ENCODE measurements at places on chromosomes 2 and 18. TPM values are rescaled to one million over a fixed set of nuclear protein-coding genes. Genes with fewer than 3 reads are reported as not detected.

DNA sequence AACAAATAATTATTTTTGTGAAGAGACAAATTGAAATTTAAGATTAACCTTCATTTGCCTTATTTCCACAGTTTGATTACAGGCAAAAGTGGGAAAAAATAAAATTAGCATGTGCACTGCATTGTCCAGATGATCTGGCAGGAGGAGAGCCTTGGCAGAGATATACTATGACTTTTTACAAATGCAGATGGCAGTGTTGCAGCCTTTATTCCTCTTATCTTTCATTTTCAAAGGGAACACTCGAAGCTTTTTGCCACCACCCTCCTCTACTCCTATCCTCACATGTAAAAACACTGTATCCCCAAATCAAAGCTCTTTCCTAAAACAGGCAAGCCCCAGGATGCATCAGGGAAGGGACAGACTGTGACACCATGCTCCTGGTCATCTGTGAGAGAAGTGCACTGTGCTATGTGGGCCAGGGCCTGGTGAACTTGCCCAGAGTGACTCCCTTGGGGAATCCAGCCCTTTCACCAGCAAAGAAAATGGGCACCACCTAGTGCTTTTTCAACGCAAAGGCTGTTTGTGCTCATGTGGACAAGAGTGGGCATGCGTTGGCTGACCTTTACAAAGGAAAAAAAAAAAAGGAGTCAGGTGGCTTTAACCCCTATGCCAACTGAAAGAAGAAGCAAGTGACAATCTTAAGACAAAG, 74.7 kb upstream of the ETAA1 start:
- peak; percentile 76 for DNase-seq

DNA sequence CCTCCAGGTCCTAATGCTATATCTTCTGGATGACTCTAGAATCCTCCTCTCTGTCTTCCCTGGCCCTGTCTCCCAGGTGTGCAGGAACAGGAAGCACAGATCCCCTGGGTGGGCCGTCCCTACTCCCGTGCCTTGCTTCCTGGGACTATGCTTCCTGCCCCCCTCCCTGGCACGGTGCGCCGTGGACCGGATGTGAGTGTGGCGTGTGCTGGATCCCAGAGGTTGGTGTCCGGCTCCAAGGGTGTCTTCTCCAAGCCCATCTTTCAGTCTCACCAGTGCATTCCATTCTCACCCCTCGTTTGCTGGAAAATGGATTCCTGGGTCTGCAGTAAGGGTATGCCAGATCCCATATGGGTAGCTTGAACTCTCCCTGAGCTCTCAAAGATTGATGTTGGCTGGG, 144.4 kb upstream of the TWIST2 start:
- no peak for DNase-seq

DNA sequence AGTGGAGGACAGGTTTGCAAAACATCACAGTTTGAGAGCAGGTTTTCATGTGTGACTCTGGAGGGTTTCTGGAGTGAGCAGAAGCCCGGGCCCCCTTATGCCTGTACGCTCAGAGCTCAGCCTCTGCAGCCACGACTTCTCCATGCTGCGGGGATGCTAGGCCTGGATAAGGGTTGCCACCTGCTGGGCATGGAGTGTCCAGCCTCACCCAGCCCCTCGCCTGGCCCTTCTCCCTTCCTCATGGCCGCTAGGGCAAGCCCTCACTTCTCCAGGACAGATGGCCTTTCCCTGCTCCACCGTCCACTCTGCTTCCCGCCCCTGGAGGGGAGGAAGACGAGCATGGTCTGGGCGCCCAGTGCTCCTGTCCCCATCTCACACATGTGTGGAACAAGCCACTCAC, 318.7 kb downstream of the GBX2 start:
- DNase-seq = no peak

GRCh38 chr2:120346667-120347358, 877 bp downstream of the INHBB start:
- peak; percentile 65 for DNase-seq

- no peak for DNase-seq
Observed at GRCh38 chr2:164644036-164644700, 22.9 kb upstream of the GRB14 start.

DNA sequence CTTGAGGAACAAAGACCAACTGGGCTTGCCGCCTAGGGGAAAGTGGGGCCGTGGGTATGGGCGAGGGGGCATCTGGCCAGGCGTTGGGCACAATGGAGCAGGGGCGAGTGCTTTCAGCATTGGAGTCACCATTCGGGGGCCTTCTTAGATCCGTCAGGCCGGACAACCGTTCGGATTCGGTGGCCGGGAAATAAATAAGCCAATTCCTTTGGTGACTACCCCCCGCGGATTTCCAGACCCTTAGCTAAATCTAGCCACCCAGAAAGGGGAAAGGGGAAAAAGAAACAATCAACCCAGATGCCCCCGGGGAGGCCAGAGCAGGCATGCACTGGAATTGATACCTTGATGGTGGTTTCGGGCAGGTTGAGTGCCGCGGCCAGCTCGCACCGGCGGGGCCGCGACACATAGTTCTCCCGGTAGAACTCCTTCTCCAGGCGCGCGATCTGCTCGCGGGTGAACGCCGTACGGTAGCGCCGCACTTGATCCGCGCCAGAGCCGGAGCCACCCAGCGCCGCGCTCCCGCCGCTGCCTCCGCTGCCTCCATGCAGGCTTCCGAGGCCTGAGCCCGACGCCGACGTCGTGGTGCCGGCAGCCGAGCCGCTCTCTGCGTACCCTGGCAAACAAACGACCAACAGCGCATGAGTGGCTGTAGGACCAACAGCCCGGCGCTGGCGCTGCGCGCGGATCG, 1.8 kb downstream of the EVX2 start:
- no peak for DNase-seq

- no peak for DNase-seq
Observed at GRCh38 chr2:11348209-11348749, 3.8 kb upstream of the ROCK2 start.

GRCh38 chr2:232530626-232531260, 4.8 kb downstream of the CHRND start:
- no peak for DNase-seq

- no peak for DNase-seq
Observed at GRCh38 chr2:120971866-120972265, 236.2 kb downstream of the GLI2 start.

GRCh38 chr2:146734042-146734820, 1110.6 kb upstream of the ACVR2A start:
- peak; percentile 41 for DNase-seq

- DNase-seq = no peak
Observed at GRCh38 chr2:132676999-132677398, 7.0 kb upstream of the LYPD1 start.

GRCh38 chr2:237964578-237965404, 2.0 kb upstream of the UBE2F start:
- DNase-seq = peak; percentile 86

GRCh38 chr2:189179570-189179950, at the start of gene COL5A2:
TSS of gene COL5A2 (minus strand) at chr2:189179761. CDS start at chr2:189179604, 157 bp downstream.
- peak; percentile 91 for DNase-seq

DNA sequence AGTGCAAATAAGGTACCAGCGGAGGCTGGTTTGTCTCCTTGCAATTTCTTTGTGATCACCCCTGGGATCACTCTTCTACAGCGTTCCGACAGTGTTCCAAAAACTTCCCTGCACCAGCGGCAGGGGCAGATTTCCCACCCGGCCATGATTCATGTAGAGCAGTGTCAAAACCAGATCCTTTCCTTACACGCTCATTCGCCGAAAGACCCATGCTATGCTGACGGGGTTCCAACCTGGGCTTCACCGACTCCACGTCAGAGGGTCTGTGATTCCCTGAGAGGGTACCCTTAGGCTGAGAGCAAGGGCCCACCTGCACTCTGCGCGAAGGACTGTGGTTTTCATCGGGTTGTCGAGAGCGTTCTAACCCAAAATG, 423 bp upstream of the TTC27 start:
- DNase-seq = peak; percentile 34

GRCh38 chr2:161994761-161995520, 79.1 kb downstream of the DPP4 start:
- DNase-seq = no peak

DNA sequence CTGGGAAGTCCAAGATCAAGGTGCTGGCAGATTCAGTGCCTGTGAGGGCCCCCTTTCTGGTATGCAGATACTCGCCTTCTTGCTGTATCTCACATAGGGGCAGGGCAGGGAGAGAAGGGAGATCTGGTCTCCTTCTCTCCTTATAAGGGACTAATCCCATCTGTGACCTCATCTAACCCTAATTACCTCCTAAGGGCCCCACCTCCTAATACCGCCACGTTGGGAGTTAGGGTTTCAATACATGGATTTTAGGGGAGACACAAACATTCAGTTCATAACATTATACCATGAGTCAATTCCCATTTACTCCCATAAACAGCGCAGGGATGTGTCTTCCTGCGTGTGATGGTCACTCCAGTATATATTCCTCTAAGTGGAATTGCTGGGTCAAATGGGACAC, 73.8 kb upstream of the TXNDC2 start:
- no peak for DNase-seq

DNA sequence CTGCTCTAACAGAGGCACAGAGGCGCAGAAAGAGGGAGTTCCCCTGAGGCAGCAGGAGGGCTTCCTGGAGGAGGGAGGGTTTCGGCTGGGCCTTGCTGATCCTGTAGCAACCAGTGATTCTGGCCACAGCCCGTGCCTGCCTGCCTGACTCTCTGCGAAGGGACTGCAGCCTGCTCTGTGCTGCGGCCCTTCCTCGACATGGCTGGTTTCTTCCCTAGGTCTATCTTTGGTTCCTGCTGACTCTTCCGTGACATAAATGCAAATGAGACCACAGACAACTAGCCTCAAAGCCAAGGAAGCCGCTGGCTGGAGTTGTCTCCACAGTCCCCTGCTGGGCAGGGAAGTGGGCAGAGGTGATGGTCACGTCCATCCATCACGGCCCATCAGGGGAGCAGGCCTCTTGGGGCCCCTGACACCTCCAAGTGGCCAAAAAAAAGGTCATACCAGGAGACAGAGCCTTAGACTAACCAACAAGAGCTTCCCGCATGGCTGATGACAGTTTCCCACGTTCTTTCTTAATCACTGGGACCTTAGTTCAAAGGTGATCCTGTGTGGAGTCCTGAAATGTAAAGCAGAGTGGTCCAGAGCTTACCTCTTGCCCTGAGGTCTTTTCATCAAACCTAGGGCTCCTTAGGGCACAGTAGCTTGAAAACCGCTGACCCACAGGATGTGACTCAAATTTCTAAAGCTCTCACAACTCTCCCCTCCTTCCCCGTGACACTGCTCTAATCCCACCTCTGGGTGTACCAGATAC, 55.3 kb downstream of the HS1BP3 start:
- DNase-seq = peak; percentile 60

DNA sequence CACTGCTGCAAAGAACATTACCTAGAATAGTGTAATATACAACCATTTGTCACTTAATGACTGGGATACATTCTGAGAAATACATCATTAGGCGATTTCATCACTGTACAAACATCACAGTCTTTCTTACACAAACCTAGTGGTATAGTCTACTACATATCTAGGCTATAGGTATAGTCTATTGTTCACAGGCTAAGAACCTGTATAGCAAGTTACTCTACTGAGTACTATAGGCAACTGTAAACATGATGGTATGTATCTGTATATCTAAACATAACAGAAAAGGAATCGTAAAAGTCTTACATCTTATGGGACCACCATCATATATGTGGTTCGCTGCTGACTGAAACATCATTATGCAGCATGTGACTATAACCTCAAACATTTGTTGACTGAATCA, 21.4 kb downstream of the SP3 start:
- no peak for DNase-seq

DNA sequence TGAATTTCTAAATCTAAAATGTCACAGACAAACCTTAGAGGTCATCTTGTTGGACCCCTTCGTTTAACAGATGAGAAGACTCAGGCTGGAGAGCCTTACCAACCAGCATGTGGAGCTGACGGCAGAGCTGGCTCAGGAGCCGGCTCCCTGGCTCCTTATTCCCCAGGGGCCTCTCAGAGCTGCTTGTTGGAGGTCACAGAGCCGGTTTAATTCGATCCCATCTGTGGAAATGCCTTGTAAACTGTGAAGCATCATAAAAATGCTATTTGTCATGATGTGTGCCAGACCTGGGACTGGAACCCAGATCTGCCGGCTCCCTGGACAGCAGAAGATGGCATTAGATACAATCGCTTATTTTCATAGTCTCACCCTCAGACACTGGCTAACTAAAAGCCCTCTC, 8.2 kb upstream of the CIB4 start:
- no peak for DNase-seq

DNA sequence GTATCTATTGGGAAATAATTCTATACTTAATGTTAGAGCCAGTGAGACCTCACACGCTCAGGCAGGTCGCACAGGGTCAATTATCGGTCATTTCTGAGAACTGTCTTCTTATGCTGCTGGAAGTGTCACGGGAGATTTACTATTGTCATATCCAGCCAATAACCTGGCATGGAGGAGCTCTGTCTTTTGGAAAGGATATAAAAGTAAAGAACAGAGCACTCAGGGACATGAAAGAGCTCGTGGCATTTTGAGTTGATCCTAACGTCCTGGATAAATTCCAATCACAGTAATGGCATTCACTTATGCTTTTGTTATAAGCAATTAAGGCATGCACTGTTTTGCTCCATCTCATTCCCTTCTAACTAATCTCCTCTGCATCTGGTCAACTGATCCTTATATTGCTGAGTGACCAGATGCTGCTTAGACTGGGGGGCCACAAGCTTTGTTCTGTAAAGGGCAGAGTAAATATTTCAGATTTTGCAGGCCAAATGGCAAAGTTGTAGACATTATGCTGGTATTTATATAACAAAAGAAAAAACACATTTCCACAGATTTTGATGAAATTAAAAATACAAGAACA, 453.5 kb upstream of the SMIM21 start:
- DNase-seq = no peak

GRCh38 chr2:224190936-224191270, 151.8 kb upstream of the SERPINE2 start:
- DNase-seq = peak; percentile 8

DNA sequence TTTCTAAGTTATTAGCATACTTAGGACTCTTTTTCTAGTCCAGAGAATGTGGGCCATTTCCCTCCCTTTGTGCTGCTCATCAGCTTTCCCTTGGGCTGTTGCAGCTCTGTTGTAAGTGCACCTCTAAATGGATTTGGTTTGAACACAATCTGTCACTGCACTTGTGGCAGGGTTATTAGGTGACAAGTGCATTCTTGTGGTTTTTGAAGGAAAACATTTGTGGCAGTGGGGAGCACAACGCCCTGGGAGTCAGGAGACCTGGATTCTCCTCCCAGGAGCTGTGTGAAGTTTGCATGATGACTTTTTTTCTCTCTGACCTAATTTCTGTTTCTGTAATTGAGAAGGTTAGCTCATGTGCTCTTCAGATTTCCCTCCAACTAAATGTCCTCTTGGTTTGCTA, 630.9 kb upstream of the FAM98A start:
- DNase-seq = no peak

The DNAJC5G gene
- not detected for total RNA-seq

The BOK gene
- total RNA-seq = 13.3 TPM

The FBXO15 gene
- 0.90 TPM for total RNA-seq

The DYSF gene
- total RNA-seq = under 0.01 TPM

The UPP2 gene
- total RNA-seq = not detected

The GPAT2 gene
- total RNA-seq = 0.28 TPM

The M1AP gene
- not detected for total RNA-seq

The MC4R gene
- 0.28 TPM for total RNA-seq

The RAX gene
- not detected for total RNA-seq
